ENCODE measurements at places on chromosomes 12 and 14.

DNA sequence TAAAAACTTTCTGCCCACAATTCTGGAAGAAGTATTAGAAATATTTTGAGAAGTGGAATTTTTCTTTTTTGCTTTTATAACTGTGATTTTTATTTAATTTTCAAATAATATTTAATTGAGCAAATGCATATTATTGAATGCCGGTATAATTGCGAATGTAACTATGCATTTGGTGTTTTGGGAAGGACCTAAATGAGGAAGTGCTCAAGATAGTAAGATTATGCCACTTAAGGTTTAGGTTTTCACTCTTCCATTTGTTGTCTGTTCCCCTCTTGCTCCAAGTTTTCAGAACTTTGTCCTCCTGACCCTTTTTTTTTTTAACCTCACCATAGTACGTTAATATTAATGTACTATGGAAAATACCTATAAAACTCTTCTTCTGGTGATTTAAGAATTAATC, 85.8 kb downstream of the KIAA0586 start:
- no peak for DNase-seq

- no peak for DNase-seq
Measured at GRCh38 chr14:105843444-105844046, 317.2 kb downstream of the TMEM121 start.

DNA sequence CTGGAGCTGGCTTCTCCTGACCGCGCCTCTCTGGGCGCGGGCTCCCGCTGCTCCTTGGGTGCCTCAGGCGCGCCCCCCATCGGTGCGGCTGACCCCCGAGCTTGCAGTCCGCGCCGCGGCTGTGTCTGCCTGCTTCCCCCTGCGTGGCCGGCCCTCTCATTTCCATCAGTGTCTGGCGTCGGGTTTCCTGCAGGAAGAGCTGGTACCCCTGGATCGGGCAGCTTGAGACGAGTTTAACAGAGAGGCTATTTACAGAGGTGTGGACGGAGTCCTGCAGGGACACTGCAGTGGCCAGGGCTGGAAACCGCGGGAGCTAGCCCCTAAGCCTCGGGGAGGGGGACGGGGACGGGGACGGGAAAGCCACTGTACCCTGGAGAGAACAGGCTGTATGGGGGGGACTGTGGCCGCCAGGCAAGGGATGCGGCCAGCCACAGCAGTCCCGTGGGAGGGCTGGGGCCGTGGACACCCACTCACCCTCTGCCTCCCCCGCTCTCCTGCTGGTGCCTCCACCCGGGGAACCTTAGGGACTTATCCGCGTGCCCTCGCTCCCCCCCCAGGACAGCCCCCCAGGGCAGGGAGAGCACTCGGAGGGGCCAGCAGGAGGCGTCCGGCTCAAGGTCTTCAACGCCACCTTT, 3.7 kb upstream of the CACNA2D4 start:
- no peak for DNase-seq

GRCh38 chr14:76694106-76694505, 67.2 kb upstream of the VASH1 start:
- DNase-seq = no peak
